Stimulated activated CD4-positive, alpha-beta T cell treated with anti-CD3 and anti-CD28 coated beads, Interleukin-2, amount 100 ng/mL, for 4 hours (primary cell): ENCODE measurements at places on chromosomes 4 and X.

GRCh38 chr4:57043347-57044251, 64.9 kb downstream of the POLR2B start:
- no peak for DNase-seq

DNA sequence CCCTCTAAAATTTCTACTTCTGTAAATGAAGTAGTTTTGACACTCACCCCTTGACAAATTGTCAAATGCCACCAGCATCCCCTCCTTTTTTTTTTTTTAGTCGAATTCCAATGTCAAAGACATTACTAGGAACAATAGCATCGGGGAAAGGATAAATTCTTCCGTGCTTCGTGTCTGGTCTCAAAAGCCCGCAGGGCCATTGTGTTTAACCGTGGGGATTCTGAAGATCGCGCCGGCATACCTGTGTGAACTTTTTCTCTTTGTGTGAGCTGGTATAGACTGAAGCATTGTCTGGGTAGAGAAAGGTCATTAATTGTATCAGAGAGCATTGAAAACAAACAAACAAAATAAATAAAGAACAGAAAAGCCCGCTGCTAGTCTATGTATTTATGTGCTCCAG, 313.9 kb downstream of the ASMT start:
- no peak for DNase-seq

- no peak for DNase-seq
These were observed 36.8 kb downstream of the LRP2BP start for GRCh38 chr4:185358959-185359358.

DNA sequence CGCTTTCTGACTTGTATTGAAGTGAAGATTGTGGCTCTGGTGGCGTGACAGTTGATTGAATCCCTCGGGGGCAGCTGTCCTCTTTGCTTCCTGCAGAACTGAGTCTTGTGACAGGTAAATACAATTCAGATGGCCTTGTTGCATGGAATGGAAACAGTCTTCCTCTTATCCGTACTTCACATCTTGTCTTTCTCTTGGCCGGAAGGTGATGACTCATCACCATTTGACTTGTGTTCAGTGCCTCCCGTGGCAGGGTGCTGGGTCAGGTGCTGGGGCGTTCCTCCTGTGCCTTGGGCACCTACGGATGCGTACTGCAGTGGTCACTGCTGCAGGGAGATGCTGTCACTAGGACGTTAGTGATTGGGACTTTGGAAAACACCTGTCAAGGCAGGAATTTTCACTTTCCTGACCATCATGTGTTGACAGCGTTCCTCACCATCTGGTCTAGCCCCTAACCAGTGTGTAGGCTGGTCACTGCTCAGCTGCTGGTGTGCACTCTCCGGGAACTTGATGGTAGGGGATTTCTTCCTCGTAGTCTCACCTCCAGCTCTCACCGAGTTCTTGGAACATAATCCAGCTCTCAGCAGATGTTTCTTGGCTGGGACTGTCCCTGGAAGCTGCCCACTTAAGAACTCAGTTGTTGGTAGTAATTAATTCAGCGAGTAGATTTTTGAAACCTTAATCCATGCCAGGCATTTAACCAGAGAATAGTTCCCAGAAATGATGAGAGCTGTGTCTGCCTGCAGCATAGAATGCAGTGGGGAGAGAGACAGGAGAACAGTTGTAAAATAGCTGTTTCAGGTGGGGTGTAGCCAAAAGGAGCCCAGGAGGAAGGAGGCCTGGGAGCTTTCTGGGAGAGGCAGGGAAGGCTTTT, 7.2 kb downstream of the TBC1D14 start:
- peak; percentile 50 for DNase-seq

DNA sequence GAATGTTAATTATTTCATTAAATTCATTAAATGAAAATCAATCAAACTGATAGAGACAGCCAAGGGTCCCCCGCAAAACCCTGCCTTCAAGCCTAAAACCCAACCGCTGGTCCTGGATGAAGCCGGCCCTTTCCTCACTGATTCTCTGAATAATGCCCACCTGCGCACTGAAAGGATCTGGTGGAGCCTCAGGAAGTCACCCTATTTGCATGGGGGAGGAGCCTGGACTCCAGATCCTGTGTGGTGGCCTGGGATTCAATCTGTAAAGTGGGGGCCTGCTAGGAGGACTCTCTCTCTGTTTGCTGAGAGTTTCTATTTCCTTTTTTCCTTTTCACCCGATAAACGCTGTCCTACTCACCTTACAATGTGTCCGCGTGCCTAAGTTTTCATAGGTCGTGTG, 97.9 kb upstream of the ADAMTS3 start:
- no peak for DNase-seq

GRCh38 chrX:34279866-34280560, 147.9 kb upstream of the FAM47A start:
- no peak for DNase-seq
